NCI-H774 (cell line): ENCODE measurements at places on chromosomes 13 and 19.

DNA sequence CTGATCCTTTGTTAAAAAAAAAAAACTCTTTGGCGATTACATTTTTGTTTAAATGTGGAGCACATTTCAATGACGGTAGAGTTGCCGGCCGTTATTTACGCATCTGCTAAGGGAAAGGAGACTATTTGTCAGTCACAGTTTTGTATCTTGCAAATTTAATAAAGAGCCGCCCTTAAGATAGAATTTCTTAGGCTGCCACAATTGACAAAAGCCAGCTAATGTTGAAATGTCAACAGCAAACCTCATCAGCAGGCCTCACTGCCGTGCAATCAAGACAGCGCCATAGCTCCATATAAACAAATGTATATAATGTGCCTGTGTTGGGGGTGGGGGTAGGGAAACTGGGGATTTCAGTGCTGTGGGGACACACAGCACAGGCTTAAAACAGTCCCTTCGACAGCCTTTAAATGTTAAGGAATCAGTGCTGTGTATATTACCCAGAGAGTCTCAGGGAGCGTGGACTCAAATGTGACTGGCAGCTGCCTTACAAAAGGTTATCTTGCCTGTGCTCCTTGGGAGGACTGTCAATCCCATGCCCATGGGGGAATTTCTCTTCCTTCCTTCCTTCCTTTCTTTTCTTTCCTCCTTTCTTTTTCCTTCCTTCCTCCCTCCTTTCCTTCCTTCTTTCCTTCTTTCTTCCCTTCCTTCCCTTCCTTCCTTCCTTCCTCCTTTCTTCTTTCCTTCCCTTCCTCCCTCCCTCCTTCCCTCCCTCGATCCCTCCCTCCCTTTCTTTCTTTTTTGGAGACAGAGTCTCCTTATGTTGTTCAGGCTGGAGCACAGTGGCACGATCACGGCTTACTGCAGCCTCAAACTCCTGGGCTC is 108.0 kb downstream of the URI1 start:
- DNase-seq: no peak

- DNase-seq: no peak
Measured at GRCh38 chr13:70191034-70191433, 82.8 kb upstream of the KLHL1 start.

- no peak for DNase-seq
Measured at GRCh38 chr19:35545855-35546381, 492 bp downstream of the TMEM147 start.

- DNase-seq: no peak
Measured at GRCh38 chr13:94656176-94656575, 54.5 kb downstream of the GPR180 start.

GRCh38 chr13:113447596-113447995 is 5.7 kb downstream of the ADPRHL1 start:
- DNase-seq: no peak

DNA sequence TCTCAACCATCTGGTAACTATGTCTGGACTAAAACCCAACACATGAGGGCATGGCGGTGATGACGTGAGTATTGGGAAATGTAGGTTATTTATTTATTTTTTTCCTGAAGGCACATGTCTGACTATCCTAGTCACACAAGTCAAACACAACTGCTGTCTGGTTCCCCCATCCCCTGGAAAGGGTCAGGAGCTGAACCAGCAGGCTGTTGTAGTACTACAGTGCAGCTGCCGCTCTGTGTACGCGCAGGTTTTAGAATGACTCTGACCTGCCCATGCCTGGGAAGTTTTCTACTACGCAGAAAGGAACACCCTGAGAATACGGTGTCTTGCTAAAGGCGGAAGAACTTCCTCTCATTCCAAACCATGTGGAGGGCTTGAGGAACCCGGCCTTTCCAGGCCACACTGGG is 1.2 kb downstream of the SLC7A1 start:
- peak; percentile 8 for DNase-seq

GRCh38 chr13:105220063-105220462 is 1315.4 kb downstream of the EFNB2 start:
- no peak for DNase-seq

GRCh38 chr13:111527614-111528229 is 207.3 kb downstream of the TEX29 start:
- DNase-seq: no peak

DNA sequence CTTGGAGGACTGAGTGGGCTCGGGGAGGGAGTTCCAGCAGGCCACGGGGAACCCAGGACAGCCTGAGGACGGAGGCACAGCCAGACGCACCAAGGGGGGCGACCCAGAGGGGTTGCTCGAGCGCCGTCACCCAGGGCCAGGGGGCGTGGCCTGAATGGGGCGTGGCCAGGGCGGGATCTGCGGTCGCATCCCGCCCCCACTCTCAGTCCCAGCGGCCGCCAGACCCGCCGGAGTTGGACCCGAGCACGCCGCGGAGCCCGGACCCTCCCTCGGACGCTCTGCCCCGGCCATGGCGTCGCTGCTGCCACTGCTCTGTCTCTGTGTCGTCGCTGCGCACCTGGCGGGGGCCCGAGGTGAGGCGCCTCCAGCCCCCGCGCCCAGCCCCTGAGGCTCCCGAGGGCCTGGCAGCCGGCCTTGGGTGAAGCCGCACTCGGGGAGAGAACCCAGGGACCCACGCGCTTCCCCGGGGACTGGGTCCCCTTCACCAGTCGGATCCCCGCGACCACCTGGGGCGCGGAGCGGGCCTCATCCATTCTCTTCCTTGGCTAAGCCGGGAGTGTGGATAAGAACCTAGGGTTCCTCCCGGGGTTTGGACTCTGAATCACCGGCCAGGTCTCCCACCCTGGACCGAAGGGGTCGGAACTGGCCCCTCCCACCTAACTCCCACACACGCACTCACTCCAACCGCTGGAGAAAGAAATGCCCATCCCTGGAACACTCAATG is at the start of gene CILP2:
CILP2 (plus strand) TSS at position 205 of the 724 bp plus-strand sequence; CDS start at position 290, 85 bp downstream.
- DNase-seq: peak; percentile 35

GRCh38 chr13:64239372-64239771 is 2823.7 kb upstream of the PCDH20 start:
- no peak for DNase-seq

DNA sequence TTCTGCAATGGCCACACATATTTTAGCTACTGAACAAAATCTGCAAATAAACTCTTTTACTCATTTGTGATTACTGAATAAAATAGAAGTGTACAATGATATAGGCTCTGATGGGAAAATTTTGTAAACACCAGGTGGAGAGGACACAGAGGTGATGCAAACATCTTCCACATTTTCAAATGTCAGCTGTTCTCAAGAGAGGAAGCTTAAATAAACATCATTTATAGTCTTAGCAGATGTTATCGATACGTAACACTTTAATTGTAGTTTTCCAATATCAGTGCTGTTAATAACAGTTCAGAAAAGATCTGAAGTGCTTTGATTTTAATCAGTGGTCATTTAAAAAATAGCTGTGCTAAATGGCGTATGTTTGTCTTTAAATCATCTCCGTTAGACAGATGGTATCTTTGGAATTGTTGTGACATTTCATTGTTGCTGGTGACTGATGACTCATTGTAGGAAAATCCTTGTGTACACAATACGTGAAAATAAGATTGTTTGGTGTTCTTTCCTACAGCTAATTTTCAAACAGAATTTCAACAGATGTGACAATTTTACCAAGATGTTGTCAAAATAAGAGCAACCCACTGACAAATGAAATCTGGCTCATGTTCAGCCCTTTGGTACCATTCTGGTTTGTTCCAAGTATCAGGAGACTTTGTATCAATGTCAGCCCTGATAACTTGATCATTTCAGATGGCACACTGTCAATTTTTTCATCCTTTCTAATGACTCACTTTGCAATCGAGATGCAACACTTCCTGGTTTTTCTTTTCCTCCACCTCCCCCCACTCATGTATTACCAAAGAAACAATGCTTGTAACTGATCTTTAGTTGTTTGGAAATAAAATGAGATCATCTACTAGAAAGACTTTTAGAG is 516.0 kb downstream of the DCT start:
- peak; percentile 38 for DNase-seq

DNA sequence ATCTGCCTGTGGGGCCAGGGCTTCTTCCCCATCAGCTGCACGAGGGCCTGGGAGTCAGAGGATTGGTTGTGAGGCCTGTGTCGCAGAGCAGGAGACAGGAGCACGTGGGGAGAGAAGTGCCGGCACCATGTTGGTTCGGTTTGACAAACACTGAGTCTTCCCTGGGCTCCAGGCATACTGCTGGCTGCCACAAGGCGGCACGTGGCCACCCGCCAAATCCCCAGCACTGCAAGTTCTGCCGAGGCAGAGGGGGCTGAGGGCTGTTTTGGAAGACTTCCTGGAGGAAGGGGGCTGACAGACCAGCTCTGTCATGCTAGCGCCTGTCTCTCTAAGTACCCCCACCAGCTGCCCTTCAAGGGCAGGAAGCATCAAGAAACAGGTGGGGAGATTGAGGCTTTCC is 9.5 kb downstream of the SHANK1 start:
- no peak for DNase-seq

GRCh38 chr13:50085063-50085462 is 69.8 kb downstream of the KCNRG start:
- no peak for DNase-seq

DNA sequence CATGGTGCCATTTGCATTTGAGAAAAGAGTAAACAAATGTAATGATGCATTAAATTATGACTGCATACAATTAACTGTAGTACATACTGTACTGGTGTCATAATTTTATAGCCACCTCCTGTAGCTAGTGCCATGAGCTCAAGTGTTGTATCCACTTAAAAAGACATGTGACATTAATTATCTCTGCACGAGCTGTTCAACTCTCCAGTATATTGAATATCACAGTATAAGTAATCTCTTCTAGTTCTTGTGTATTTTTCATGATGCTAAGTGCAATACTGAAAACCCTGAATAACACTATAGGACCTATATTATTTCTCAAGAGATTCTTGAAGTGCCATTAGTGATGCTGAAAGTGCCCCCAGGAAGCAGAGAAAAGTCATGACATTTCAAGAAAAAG is 387.3 kb downstream of the PCDH17 start:
- DNase-seq: no peak

DNA sequence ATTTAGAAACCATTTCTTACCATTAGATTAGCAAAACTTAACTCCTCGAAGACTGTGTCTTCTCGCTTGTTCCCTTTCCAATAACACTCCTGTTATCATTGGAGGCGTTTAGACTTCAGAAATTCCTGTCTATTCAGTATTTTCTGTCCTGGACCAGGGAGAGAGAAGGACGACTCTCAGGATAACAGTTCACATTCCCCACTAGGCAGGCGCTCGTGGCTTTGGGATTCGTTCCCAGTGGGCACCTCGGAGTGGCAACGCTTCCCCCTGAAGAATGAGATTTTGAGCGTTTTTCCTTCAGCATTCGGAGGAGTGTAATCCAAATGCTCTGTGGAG is 429 bp upstream of the ZNF225 start:
- DNase-seq: no peak

DNA sequence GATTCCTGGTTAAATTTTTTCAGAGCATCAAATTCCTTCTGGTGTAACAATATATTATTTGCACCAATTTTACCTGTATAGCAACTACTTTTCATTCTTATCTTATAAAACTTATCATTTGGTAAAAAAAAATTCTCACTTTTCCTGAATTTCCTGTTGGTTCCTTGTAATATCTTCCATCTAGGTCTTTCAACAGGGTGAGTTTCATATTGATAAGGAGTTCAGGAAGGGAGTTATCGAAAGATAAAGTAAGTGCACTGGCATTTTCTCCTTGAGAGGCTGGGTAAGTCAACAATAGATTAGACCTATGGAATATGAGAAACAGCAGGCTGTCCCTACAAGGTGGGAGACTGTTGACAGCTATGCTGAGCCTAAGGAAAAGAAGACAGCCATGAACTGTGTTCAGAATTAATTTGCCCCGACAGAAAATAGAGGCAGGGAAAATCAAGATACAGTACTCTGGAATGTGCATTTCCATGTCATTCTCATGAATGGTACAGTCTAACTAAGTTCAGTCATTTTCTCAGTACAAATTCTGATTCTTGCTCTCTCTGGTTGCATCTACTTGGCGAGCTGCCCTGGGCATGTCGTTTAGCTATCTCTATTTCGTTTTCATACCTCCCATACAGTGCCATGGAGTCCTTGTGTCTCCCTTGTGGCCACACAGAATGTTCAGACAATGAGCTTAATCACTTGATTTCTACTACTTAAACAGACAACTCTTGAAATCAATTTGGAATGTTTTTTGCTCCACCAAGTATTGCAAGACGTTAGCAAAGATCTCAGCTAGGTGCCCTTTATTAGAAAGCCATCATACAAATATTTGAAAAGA is 9.9 kb downstream of the IGFL1 start:
- DNase-seq: no peak

- DNase-seq: no peak
Measured at GRCh38 chr13:41637586-41637985, 180.2 kb downstream of the RGCC start.

DNA sequence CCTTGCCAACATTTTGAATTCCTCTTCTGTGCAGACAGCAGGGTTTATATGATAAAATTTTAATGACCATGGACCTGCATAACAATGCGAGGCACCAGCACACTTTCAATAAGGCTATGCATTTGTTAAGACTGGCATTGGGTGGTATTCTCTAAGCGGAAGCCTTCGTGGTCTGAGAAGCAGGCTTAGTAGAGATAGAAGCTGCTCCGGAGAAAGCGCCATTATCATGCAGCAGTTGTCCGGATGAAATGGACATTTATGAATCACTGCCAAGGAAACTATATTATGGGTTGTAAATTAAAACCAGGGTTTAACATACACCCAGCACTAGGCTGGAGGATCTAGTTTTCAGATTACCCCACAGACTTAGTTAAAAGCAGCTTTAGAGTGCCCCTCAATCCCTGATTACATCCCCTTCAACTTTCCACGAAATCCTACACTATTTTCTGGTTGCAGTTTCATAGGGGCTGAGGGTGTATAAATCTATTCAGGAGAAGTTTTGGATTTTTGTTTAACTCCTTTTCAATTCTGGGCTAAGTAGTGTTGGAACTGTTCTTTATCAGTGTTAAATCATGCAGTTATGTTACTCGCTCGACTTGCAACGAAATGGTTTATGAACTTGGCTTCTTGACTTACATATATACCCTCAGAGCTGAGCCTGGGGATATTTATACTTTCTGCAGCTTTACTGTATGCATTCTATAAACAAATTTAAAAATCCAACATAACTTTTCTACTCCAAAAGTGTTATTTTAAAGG is 193.3 kb downstream of the PCDH9 start:
- DNase-seq: no peak

DNA sequence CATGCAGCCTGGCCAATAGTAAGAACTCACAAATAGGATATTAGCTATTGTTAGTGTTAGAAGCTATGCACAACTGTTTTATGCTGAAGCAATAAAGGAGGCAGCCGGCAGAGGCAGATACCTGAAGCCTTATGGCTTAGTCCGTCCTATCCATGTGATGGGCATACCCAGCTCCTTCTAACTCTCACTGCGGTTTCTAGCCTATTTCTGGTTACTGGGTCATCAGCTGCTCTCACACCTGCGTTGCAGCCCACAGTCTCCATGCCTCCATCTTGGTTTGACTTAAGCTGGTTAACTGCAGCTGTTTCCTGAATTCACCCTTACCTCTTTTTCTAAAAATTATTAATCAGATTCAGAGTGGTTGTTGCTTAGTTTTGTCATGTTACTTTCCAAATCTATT is 40.5 kb upstream of the CNMD start:
- DNase-seq: no peak
